ENCODE measurements at places on chromosomes 13 and 19. TPM values are rescaled to one million over a fixed set of nuclear protein-coding genes. Genes with fewer than 3 reads are reported as not detected.

- DNase-seq, result no peak
Observed at GRCh38 chr13:46106839-46107371, 2.1 kb upstream of the CPB2 start.

Gene ZNF570
- total RNA-seq, result 7.1 TPM

Gene KLK12
- total RNA-seq, result not detected

Gene DENND1C
- 90.0 TPM for total RNA-seq

DNA sequence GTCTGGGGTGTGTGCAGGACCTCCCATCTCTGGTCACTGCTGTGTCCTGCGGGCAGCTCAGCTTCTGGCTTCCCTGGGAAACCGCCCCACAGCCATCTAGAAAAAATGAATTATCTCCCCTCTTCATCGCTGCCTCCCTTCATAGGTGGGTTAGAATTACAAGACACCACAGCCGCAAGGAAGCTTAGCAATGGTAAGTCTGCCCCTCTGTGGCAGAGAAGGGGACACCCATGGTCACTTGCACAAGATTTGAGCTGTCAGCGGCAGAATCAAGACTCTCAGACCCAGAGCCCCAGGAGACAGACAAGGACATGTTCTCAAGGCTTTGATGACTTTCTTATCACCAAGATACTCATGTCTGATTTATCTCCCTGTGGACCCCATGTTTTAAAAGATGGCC, 110.8 kb upstream of the PABPC3 start:
- no peak for DNase-seq

DNA sequence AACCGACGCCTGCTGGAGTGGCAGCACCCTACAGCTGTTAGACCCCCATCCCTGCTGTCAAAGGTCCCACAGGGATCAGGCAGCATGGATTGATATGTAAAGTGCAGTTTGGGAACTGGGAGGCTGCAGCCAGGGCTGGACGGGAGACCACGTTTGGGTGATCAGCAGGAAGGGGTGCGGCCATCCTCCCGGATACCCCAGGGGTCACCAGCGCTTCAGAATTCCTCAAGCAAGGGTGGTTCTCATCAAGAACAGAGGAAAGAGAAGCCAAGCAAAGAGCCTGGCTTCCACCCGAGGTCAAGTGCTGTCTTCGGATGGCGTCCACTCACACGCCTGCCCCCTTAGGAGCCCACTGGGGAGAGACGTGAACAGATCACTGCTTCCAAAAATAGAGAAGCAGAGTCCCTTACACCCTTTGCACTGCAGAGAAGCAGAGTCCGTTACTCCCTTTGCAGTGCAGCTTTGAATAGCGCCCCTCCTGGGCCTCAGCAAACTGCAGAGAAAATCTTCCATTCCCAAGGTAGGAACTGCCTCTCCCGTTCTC, 35.5 kb downstream of the DHRS12 start:
- no peak for DNase-seq

DNA sequence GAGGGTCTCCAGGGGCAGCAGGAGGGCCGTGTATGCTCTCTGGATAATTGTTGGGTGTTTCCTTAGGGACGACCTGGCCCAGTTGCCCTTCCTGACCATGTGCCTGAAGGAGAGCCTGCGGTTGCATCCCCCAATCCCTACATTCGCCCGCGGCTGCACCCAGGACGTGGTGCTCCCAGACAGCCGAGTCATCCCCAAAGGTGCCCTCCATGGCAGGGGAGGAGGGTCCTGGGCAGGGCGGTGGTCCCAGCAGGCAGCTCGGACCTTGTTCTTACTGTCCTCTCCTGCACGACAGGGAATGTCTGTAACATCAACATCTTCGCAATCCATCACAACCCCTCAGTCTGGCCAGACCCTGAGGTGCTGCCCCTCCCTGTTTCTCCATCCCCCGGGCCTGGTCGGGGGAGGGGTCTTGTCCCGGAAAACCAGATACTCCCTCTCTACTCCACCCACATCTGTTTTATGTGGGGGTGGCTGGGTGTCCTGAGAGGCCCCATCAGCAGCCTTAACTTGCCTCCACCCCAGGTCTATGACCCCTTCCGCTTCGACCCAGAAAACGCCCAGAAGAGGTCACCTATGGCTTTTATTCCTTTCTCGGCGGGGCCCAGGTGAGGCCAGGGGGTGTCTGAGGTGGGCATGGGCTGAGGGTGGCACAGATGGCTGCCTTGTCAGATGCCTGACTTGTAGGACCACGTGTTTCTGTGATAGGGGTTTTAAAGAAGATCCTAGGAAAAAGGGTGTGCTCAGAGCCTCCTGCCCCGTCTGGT, 12.3 kb upstream of the CYP4F3 start:
- DNase-seq, result no peak

GRCh38 chr13:44649104-44649428, 72.9 kb upstream of the TSC22D1 start:
- DNase-seq, result no peak

Gene PRODH2
- not detected for total RNA-seq

Gene STRN4
- 83.9 TPM for total RNA-seq

DNA sequence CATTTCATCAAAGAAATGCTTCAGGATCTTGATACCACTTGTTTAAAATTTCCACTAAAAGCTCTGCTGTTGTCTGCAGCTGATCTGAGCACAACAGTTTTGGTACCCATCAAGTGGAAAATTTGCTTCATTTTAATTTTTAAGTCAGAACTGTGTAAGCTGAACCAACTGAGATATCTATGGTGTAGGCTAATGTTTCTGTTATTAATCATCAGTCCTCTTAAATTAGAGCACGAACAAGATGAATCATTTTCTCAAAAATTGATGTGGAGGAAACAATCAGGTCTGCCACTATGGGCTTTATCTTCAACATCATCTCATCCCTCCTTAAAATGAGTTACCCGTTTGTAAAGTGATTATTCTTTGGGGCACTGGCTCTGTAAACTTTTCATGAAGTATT, 221.5 kb upstream of the NBEA start:
- no peak for DNase-seq

GRCh38 chr13:99661791-99662190, 160.5 kb downstream of the TM9SF2 start:
- no peak for DNase-seq

Gene FGF21
- total RNA-seq, result not detected

DNA sequence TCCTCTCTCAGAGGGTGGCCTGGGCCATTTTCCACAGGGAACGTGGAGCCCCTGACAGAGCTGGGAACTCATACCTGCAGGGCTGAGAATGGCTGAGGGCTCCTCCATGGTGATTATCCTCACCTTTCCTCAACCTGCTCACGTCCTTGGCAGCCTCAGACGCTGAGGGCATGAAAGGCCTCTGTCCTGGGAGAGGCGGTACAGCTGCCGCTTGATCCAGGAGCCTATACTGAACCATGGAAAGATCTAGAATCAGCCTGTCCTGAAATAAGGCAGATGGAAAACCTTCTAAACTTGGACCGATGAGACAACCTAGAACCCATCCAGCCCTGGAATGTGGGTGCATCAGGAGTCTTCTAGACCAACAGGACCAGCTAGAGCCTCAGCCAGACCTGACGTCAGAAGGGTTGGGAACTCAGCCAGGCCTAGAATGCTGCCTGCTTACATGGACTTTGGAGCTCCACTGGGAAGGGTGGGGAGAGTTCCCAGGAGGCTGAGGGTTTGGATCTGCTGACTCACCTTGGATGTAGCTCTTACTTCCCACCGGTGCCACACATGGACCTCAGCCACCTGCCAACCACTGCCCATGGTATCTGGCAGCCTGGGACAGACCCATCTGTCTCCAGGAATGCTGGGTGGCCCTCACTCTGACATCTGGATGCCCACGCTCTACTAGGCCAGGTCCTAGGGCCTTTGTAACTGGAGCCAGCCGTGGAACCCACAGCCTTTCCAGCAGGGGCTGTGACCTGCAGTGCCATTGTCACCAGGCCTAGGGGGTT, 7.5 kb downstream of the KCTD15 start:
- no peak for DNase-seq

- DNase-seq, result no peak
Observed at GRCh38 chr13:50156140-50156539, 140.9 kb downstream of the KCNRG start.

DNA sequence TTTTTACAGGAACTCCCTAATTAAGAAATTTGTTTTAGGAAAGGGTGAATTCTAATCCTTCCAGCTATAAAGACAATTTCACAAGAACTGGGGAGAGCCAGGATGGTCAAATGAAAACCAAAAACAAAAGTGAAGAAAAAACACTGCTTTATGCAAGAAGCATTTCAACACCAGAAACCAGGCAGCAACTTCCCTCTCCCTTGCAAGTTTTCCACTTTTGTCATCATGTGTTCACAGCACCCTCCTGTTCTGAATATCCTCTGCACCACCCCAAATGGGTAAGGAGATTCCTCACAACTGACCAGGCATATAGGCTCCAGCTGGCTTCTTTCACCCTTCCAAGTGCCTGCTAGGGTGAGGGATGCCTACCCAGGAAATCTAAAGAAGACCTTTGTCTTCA, 328.1 kb downstream of the TBC1D4 start:
- no peak for DNase-seq

GRCh38 chr13:32845952-32846950, 170.0 kb upstream of the KL start:
- no peak for DNase-seq

Gene CAMSAP3
- total RNA-seq, result 0.80 TPM

GRCh38 chr13:33349288-33349985, 63.9 kb upstream of the STARD13 start:
- DNase-seq, result no peak

- no peak for DNase-seq
Observed at GRCh38 chr13:83829810-83830209, 52.5 kb downstream of the SLITRK1 start.

Gene CEACAM16
- total RNA-seq, result not detected

- no peak for DNase-seq
Observed at GRCh38 chr13:113110048-113110851, 4.7 kb downstream of the F7 start.
